ENCODE measurements at places on chromosomes 7 and 10.

DNA sequence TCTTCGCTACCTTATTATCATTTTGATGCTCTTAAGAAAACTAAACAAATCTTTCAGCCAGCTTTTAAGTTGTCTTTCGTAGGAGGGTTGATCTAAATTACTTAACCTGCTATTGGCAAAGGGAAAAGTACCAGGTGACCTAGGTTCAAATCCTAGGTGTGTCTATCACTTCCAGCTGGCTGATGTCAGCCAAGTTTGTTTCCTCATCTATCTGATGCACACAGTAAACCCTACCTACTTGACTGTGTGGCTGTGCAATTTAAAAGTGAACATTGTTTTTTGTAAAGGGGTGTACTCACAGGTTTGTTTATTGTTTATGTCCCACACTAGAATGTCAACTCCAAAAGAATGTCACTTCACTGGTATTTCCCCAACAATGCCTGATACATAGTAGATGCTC lies 21.9 kb upstream of the CAMK1D start:
- no peak for DNase-seq

GRCh38 chr7:106284714-106285050 lies at the start of gene NAMPT:
TSS of gene NAMPT (minus strand) at chr7:106284983. CDS start at chr7:106284884, 99 bp downstream.
- DNase-seq: no peak

- DNase-seq: peak; percentile 62
Observed at GRCh38 chr7:19117091-19117869, at the start of gene TWIST1. TSS of gene TWIST1 (minus strand) at chr7:19117636. CDS start at chr7:19117321, 315 bp downstream.

DNA sequence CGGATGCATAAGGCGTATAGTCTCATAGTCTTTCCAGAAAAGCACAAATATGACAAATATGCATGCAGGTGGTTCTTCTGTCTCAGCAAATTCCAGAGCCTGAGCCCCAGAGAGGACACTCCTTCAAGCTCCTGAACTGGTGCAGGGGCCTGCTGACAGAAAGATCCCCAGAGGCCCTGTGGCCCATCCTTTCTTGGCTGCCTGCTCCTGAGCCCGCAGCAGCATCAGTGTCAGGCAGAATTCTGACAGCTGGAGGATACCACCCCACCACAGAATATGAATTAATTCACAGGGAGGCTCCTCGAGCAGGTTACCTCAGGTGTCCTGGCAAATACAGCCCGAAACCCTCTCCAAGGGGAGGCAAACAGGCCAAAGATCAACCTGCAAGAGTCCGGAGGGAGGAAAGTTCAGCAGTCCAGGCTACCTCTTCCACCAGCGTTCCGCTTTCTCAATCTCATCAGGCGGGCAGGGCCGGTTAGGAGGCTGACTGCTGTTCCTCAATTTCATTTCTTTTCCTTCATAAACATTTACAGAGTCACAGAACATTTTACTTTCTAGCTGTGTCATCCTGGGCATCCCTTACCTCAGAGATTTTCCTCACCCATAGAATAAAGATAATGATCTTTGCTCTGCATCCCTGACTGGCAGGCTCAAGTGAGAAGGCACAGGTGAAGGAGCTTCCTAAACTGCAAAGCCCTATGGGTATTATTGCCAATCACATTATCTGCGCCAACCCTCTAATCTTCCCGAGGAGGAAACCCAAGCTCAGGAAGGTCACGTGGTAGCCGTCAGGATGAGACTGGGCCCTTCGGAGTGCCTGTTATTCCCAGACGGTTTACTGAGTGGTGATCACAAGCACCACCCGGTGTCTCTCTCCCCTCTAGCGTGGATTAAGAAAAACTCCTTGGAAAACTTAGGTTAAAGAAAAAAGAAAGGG lies 1.4 kb downstream of the DNAJB12 start:
- DNase-seq: no peak

GRCh38 chr10:95661818-95662217 lies 5.3 kb upstream of the ALDH18A1 start:
- DNase-seq: no peak

- no peak for DNase-seq
Observed at GRCh38 chr7:105602325-105603305, 21.3 kb upstream of the EFCAB10 start.

DNA sequence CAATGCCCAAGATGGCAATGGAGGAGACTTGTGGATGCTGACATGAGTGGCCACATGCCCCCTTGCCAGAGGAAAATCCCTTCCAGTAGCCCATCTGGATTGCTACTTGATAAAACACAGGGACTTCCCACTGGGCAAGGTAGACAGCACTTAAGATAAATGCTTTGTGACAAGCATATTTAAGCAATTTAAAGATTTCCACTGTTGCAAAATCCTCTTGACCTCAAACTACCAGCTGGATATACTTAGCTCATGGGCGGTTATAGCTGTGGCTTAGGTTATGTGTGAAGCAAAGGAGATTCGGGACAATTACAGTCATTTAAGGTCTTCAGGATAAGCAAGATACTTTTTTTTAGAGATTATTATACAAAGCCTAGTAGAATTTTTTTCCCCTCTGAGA lies 238.1 kb downstream of the BMPER start:
- no peak for DNase-seq

Data from common myeloid progenitor, CD34-positive (primary cell).